ENCODE measurements at places on chromosomes 7 and 10. TPM values are rescaled to one million over a fixed set of nuclear protein-coding genes. Genes with fewer than 3 reads are reported as not detected.

The SPDYE11 gene
- total RNA-seq, result not detected

The GIMAP7 gene
- not detected for total RNA-seq

The IKZF1 gene
- 0.60 TPM for total RNA-seq

The WDR11 gene
- total RNA-seq, result 54.5 TPM

The CAV1 gene
- 384 TPM for total RNA-seq

The PDZD7 gene
- 2.2 TPM for total RNA-seq

The DPCD gene
- 39.4 TPM for total RNA-seq

The SEC23IP gene
- 95.9 TPM for total RNA-seq

DNA sequence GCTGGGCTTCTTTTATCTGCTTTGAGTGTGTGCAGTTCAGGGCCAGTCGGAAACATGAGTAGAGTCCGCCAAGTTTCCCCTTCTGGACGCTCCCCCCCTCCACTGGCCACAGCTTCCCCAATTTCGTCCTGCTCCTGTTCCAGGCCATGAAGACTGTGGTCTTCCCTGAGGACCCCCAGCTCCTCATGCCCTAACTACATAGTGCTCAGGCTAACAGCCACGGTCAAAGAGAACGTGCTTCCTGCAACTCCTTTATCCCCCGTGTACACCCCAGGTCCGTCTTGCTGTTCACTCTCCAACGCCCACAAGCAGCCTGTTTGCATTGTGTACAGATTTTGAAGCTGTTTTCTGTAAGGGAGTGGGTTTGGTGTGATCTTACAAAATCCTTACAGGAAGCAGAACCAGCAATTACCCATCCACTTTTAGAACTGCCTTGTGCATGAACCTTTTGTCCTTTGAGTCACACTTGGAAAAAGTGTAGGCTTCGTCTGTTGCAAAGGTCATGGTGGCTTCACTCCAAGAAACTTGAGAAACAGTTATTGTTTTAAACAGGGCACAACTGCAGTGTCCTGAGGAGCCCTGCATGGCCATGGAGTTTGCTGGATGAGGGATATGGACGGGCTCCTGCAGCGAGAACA, 77.0 kb upstream of the FAM20C start:
- DNase-seq, result no peak
- peaks cover 3% of the 10 kb centered on the region for H3K4me1 ChIP-seq
- no peak overlapping the region for H3K4me3 ChIP-seq
- H3K36me3 ChIP-seq, result no peaks in the 10 kb centered on the region
- H3K27me3 ChIP-seq, result no peaks in the 10 kb centered on the region
- H3K27ac ChIP-seq, result no peak overlapping the region

- peak within 1 kb of the TSS; percentile 88 for H3K27ac ChIP-seq
- peak; percentile 56 for DNase-seq
- H3K27me3 ChIP-seq, result no peaks in the 10 kb centered on the region
- peak within 1 kb of the TSS; percentile 78 for H3K4me3 ChIP-seq
Observed at GRCh38 chr10:31928549-31929260, at the start of gene ARHGAP12. TSS of gene ARHGAP12 (minus strand) at chr10:31928831. CDS start at chr10:31908855, 19,976 bp downstream.

- H3K4me1 ChIP-seq, result no peaks in the 10 kb centered on the region
- no peaks in the 10 kb centered on the region for H3K36me3 ChIP-seq
- no peak for DNase-seq
- H3K4me3 ChIP-seq, result no peak overlapping the region
- no peak overlapping the region for H3K27ac ChIP-seq
- H3K27me3 ChIP-seq, result peaks cover 5% of the 10 kb centered on the region
Observed at GRCh38 chr7:50565977-50566376, 772 bp upstream of the DDC start.

- DNase-seq, result no peak
- no peak overlapping the region for H3K4me3 ChIP-seq
- no peaks in the 10 kb centered on the region for H3K36me3 ChIP-seq
- no peak overlapping the region for H3K27ac ChIP-seq
- no peaks in the 10 kb centered on the region for H3K27me3 ChIP-seq
- peaks cover 17% of the 10 kb centered on the region for H3K4me1 ChIP-seq
Observed at GRCh38 chr7:61111-61510, 131.3 kb upstream of the FAM20C start.

DNA sequence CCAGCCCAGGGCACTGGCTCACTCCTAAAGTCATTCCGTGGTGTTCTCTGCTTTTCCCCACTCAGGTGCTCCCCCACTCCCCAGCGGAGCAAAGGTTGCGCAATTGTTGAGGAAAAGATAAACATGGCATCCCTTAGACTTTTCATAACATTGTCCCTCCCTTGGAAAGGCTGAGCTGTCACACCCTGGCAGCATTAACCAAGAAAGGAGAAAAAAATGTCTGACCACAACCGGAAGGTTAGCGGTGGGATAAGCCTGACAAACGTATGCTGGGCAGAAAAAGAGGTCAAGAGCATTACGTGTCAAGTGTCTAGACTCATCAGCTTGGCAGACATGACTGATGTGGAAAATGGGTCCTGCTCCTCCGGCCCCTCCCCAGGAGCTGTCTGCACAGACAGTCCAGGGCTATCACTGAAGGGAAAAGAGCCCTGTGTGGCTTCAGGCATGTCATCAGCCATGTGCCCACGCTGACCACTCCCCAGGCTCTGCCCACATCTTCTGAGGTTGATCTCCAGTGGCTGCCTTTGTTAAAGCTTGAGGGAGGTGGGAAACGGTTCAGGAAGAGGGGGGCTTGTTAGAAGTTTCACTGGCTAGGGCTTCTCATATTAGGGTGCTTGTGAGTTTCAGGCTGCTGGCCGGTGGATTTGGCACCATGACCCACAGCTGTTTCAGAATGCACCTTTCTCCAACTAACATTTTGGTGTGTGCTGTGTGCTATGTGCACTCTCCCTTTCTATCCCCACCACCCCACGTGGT, 30.1 kb downstream of the BTBD16 start:
- peak; percentile 96 for DNase-seq
- H3K36me3 ChIP-seq, result no peaks in the 10 kb centered on the region
- H3K27ac ChIP-seq, result peak overlapping the region; percentile 6

DNA sequence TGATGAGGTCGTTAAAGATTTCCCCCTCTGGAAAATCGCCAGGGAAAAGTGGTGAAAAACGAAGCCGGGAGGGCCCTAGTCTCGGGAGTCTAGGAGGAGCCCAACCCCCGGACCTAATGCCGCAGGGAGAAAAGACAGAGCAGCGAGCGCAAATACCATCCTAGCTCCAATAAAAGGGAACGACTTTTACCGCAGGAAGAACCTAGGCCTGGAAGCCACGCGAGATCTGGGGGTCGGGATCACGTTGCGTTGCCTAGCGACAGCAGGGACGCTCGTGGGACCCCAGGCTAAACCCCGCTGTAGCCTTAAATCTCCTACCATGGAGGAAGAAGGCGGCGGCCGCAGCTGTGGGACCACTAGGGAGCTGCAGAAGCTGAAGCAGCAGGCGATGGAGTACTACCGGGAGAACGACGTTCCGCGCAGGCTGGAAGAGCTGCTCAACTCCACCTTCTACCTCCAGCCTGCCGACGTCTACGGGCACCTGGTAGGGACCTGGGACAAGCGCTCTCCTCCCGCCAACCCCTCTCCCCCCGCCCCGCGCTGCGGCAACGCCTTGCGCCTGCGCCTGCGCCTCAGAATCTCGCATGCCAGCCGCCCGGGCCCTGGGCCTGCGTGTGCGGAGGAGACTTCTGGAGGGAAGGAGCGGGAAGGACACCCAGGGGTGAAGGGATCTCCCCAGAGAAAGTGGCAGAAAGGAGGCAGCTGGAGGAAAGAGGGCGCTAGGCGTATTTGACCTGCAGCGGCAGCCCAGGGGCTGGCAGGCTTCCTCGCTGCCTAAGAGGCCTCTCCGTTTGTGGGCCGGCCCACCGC, at the start of gene ENO4:
Gene ENO4 (plus strand): TSS at position 252 of the 810 bp plus-strand sequence. CDS start 68 bp downstream, at position 320.
- H3K36me3 ChIP-seq, result no peaks in the 10 kb centered on the region
- H3K4me3 ChIP-seq, result peak within 1 kb of the TSS; percentile 82
- peak within 1 kb of the TSS; percentile 50 for H3K27ac ChIP-seq
- H3K27me3 ChIP-seq, result no peaks in the 10 kb centered on the region

DNA sequence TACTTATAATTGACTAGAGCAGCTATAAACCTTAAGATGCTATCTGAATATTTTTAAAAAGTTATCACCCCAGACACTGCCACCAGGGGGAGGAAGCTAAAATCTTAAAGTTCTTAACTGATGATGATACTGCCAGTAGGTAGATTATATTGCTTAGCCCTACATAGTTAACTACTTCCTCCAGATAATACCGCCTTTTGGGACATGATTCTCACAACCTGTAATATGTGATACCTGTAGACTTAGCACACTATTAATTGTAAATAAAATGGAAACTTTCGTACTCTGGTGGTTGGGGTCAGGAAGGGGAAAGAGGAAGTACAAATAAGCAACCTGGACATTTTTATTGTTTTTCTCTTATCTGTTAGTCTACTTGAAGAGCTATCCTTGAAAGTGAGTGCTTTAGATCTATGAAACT, 268.9 kb downstream of the ADK start:
- no peak for DNase-seq
- H3K4me3 ChIP-seq, result no peak overlapping the region
- H3K27me3 ChIP-seq, result no peaks in the 10 kb centered on the region
- H3K27ac ChIP-seq, result no peak overlapping the region
- H3K36me3 ChIP-seq, result no peaks in the 10 kb centered on the region

GRCh38 chr7:33596686-33597085, 308.7 kb upstream of the BMPER start:
- no peak for DNase-seq
- H3K36me3 ChIP-seq, result no peaks in the 10 kb centered on the region
- no peaks in the 10 kb centered on the region for H3K4me1 ChIP-seq
- H3K4me3 ChIP-seq, result no peak overlapping the region

Data from astrocyte (in vitro differentiated cells and primary cell).